ENCODE measurements at places on chromosomes 12 and 14.

DNA sequence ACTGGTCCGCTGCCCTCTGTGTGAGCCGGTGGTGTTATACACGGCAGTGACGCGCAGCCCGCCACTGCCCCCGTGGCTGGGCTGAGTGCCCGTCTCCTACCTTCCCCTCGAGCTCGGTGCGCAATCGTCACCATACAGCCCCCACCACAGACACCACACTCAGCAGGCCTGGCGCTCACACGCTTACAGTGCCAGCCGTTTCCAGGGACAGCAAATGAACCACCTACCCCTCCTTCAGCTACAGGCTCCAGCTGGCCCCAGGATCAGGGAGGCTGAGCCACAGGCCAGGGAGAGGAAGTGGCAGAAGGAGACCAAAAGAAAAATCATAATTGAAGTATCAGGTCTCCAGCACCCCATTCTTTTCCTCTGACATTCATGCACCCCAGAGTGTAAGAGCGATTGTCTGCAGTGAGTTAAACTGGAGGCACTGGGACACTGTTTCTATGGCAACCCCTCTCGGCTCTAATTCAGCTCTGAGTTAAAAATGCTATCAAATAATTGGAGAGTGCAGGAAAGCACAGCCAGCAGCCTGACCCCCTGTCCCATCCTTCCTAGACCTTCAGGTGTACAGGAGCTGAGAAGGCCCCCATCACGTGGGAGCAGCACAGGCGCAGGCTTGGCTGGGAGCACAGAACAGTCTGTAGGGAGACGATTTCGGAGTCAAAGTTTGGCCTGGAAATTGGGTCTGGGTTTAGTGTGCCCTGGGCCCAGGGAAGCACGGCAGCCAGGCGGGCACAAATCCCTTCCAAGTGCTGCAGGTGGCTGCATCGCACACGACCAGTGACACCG, 18.0 kb downstream of the LRTM2 start:
- no peak for DNase-seq

DNA sequence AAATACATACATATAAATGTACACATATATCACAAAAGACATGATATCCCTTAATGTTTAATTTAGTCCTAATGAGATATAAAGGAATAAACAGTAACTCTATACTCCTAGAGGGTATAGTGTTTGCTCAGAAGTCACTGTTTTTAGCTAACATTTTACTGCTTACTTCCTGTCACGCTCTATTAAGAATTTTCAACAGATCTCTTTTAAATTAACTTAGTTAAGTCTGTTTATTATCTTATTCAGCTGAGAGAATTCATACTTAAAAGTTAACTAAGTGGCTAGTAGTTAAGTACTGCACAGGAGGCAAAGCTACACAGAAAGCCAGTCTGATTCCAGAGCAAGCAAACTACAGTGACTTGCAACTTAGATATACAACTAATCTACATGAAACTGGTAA, 39.9 kb downstream of the GXYLT1 start:
- DNase-seq, result no peak

- no peak for DNase-seq
These were observed 204.9 kb upstream of the FRMD6 start for GRCh38 chr14:51446771-51447170.

DNA sequence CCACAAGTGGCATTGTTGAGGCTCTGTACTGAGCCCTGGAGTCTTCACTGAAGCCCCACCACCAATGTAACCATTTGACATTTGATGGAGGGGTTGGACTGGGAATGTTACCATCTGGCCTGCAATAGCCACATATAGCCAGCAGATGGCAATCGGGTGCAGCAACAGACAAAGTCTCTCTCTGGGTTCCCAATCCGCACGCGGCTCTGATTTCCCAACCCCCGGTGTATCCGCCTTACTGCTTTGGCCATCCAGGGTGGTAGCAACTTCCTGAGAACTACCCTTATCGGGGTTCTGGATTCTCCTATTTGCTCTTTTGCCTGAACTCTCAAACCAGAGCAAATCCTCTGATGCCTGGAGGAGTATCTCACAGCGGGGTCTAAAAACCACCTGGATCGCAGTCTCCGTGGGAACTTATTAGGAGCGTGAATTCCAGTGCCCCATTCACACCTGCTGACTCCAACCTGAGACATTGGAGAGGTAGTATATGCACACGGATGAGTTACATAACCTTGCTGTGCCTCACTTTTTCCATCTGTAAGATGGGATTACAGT, 14.2 kb downstream of the VRTN start:
- peak; percentile 85 for DNase-seq
